ENCODE measurements at places on chromosomes 12 and 14.

GRCh38 chr12:132554845-132555630 is 55.3 kb downstream of the LRCOL1 start:
- no peak for DNase-seq

DNA sequence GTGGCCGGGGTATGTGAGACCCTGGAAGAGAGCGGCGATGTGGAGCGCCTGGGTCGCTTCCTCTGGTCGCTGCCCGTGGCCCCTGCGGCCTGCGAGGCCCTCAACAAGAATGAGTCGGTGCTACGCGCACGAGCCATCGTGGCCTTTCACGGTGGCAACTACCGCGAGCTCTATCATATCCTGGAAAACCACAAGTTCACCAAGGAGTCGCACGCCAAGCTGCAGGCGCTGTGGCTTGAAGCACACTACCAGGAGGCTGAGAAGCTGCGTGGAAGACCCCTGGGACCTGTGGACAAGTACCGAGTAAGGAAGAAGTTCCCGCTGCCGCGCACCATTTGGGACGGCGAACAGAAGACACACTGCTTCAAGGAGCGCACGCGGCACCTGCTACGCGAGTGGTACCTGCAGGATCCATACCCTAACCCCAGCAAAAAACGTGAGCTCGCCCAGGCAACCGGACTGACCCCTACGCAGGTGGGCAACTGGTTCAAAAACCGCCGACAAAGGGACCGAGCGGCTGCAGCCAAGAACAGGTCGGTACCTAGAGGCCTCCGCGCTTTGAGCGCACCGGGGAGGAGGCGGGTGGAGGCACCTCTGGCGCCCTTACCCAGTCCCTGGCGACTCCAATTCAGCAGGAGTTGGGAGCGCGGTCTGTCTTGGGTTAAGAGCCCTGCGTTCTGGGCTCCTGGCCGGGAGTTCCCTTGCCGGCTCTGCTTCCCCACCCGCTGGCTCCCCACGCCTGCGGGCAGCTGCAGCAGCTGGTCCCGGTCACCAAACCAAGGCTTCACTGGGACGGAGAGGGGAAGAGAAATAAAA is 700 bp downstream of the SIX6 start:
- no peak for DNase-seq

DNA sequence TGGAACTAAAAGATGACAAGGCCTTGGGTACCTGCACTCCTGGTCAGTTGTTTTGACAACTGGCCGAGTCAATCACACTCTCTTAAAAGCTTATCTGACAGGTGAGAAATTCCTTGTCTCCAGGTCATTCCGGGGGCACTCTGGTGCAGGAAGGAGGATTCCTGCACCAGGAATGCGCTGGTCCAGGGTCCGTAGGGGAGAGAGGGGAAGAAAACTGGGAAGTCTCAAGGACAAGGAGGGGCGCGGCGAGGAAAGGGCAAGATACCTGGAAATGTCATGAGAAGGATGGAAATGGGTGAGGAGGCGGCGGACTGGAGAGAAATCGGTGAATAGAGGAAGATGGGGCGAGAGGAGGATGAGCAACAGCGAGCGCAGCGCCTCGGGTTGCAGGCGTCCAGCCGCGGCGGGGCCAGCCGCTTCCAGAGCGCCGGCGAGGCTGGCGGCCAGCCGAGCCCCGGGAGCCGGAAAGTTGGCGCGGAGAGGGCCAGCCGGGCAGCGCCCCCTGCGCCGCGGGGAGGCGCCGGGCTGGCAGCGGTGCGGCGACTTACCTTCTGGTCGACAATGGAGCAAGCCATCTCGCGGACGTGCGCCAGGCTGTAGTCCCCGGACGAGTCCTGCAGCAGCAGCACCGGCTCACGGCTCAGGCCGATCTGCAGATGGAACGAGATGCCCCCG is 809 bp downstream of the PRKD1 start:
- DNase-seq: peak; percentile 28

GRCh38 chr14:99127651-99128167 is 144.3 kb downstream of the BCL11B start:
- DNase-seq: no peak

GRCh38 chr12:113214895-113215400 is 6.3 kb upstream of the TPCN1 start:
- DNase-seq: peak; percentile 84

GRCh38 chr14:53951243-53951626 is 5.4 kb downstream of the BMP4 start:
- DNase-seq: no peak

DNA sequence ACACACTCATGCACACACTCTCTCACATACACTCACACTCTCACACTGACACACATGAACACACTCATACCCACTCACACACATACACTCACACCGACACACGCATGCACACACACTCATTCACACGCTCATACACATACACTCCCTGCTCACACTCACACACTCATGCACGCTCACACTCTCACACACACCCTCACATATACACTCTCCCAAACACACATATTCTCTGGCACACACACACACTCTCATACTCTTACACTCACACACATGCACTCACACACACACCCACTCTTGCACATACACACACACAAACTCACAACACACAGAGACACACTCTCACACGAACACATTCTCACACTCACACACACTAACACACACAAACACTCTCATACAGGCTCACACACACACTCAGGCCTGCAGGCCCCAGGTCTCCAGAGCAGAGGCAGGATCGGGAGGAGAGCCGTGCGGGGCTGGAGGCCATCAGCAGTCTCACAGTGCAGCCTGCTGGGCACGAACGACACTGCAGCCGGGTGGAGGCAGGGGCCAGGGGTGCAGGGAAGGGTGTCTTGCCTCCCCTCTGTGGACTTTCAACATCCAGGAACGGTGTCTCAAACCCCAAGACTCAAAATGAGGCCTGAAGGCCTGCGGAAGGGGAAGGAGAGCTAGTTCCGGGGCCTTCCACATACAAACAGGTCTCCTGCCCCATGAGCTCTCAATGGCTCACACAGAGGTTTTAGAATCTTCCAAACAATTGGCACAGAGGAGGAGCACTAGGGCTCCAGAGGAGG is 148.7 kb downstream of the ANO2 start:
- DNase-seq: no peak

GRCh38 chr14:54864526-54864925 is 38.1 kb downstream of the GCH1 start:
- no peak for DNase-seq

GRCh38 chr12:132117558-132117875 is 26.6 kb downstream of the DDX51 start:
- DNase-seq: no peak

DNA sequence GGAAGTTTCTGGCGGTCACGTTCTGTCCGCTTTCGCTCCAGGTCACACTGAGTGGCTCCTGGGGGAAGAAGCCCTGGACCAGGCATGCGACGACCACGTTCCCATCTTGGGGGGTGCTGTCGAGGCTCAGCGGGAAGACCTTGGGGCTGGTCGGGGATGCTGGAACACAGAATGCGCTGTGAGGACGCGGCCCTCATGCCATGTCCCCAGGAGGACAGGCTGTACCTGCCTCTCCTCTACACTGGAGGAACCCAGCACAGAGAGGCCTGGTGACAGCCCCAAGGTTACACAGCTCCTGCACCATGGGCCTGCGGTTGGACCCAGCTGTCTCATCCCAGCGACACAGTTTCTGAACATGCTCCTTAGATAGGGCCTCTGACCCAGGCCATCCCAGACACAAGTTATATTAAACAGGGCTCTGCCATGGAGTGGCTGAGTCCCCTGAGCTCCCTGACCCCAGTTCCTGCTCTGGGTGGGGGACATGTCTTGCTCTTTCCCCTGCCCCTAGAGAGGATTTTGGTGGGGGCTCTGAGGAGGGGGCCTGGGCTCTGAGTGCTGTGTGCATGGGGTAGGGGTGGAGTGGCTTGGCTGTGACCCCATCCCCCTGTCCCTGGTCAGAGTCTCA is 62.0 kb downstream of the TMEM121 start:
- DNase-seq: no peak

GRCh38 chr14:75339059-75339458 is 60.4 kb downstream of the FOS start:
- no peak for DNase-seq

DNA sequence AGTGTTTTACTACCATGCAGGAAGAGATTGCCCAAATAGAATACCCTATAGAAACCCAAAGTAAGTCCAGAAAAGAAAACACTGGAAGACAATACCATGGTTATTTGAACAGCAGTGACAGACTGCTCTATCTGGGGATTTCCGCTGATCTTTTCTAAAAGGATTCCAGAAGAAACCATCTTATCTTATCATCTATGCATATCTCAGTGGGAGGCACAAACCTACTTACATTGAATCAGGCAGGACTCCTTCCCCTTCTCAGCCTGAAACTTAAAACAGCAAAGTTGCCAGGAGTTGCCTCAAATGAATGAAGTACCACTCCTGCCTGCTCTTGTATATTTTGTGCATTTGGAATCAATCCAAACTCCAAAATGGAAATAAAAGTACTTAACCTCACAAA is 56.7 kb upstream of the NR2C1 start:
- no peak for DNase-seq

- DNase-seq: no peak
Observed at GRCh38 chr14:46490238-46490685, 161.3 kb downstream of the RPL10L start.

DNA sequence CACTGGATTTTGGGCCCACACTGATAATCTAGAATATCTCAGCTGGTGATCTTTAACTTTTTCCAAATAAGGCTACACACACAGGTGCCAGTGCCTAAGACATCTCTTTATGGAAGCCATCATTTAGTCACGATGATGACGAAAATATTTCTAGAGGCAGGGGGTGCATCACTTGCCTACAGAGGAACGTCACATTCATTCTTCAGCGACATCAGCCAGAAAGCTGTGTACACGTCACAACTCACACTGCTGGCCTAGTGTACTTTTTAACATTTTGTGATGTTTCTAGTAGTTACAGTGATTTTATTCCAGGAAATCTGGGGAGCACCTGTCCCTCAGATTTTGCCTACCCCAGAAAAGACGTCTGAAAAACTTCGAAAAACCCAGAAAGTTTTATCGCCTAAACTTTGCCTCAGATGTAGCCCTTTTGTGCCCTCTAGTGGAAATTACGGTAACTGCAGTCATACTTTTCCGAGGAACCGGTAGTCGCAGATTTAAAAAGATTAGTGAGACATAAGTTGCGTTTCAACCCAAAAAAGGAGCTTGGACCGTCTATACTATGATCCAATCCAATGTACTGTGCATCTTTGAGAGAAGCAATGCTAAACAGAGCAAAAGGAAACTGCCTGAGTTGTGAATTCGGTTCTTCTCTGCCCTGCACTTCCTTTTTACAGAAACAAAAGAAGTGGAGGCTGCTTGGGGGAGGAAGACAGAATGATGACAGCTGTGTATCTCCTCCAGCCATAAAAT is 64.3 kb upstream of the STON2 start:
- peak; percentile 26 for DNase-seq

- DNase-seq: no peak
Observed at GRCh38 chr12:78402366-78403134, 462.0 kb upstream of the SYT1 start.

- no peak for DNase-seq
Observed at GRCh38 chr12:8946733-8947132, 2.7 kb downstream of the M6PR start.

- DNase-seq: peak; percentile 27
Observed at GRCh38 chr14:51453869-51454268, 197.8 kb upstream of the FRMD6 start.

DNA sequence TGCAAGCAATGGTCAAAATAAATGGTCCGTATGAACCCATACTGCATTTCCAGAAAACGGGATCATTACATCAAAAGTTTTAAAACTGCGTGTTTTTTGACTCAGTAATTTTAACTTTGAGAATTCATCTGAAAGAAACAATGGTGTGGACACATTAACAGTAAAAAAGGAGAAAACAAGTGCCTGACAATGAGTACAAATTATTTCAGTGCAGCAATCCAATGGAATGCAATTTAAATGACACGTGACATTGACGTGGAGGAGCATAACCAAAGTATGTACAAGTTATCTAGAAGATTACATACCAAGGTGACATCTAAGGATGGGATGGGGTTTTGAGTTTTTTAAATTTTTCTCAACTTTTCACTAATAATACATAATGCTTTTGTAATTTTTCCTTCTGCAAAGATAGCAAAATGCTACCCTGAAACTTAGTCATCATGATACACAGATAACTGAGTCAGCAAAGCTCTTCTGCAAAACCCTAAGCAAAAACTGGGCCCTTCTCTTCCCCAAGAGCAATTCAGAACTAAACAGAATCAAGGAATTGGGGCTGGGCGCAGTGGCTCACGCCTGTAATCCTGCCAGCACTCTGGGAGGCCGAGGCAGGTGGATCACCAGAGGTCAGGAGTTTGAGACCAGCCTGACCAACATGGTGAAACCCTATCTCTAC is 20.4 kb downstream of the HNRNPC start:
- DNase-seq: no peak

DNA sequence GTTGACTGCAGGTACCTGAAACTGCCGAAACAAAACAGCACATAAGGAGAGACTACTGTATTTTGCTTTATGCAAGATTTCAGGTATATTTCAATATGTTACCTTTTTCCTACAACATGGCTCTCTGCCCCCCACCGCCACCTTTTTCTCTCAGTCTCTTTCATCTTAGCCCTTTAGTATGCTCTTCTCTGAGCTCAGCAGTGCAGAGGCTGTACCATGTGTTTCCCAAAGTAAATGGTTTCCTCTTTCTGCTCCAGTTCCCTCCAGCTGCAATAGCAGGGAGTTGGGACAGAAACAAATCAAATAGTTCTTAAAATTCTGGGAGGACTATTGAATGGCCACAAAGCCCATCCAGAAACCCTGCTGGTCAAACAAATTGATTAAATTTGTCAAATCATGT is 4.3 kb downstream of the AMN1 start:
- no peak for DNase-seq

- no peak for DNase-seq
Observed at GRCh38 chr14:58292187-58292586, 6.2 kb upstream of the ARID4A start.

DNA sequence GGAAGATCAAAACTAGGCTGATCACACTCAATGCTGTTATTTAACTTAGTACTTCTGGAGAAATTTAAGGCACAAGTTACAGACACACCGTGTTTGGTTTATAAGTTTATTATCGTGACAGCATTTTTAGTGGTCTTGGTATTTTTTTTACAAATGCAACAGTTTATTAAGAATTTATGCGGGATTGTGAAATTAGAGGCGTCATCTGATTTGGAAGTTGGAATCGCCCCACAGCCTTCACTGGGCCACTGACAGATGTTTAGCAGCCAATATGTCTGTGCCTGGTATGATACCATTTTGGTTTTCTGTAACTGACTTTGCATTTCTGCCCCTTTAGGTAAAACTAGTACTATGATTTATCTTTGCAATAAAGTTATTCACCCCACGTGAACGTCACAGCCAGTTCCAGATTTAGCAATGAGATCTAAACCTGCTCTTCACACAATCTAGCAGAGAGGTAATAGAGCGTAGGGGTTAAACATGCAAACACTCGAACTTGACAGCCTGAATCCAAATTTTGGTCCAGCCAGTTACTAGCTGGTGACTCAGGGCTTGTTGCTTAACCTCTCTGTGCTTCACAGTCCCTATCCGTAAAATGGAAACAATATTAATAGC is 73.2 kb upstream of the SSTR1 start:
- DNase-seq: no peak
